ENCODE measurements at places on chromosomes 1 and 21.
A peak's percentile ranks its signal among the peaks of the same experiment; 100 is the strongest.

GRCh38 chr1:36602184-36602583, 119.5 kb upstream of the CSF3R start:
- no peak for DNase-seq

GRCh38 chr1:162498496-162498810, 835 bp downstream of the UHMK1 start:
- no peak for DNase-seq

DNA sequence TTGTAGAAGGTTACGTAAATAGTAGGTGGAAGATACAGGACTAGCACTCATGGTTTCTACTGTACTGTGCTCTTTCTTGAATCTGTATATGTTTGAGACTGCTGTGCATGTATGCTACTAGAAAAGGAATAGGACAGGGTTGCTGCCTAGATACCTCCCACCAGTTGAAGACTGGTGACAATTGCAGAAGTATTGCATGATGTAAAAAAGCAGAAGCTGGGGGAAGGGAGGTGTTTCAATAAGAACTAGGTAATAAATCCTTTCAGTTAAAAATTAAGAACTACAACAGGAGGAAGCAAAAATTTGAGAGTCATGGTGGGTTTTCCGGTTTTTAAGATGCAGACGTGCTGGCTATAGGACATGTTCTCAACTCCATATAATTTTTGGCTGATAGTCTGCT, 88.1 kb downstream of the CCDC30 start:
- DNase-seq, result no peak

GRCh38 chr1:180918519-180918918, 5.8 kb downstream of the KIAA1614 start:
- DNase-seq, result no peak

DNA sequence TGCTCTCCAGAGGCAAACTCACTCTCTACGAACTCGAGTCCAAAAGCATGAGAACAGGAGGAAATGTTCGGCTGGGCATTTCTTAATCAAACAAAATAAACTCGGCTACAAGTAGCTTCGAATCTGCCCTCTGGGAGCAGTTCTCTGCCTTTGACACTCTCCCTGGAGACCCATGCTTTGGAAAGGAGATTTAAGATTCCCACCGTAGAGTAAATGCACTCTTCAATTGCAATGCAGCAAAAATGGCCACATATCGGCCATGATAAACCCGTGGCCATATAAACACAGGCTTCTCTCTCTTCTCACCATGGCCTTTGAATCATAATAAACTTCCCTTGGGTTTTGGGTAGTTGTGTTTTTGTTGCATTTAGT, 215.4 kb downstream of the TOMM20 start:
- no peak for DNase-seq

GRCh38 chr1:94980582-94981574, 54.0 kb upstream of the CNN3 start:
- no peak for DNase-seq

DNA sequence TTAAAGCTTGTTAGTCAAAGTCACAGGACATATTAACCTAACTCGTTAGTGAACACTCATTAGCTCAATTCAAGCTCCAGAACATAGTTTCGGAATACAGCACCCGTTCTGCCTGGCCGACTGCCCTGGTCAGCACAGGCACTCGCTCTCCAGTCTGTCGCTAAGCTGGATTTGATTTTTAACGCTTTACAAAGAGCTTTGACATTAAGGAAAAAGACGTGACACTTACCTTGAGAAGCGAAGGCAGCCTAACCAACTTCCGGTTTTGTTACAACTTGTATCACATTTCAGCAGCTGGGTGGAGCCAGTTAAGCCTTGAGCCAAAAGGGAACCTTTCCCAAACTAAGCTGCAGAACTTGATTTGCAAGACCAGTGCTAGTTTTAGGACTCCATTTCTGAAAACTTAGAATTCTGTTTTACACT, at the start of gene FRRS1:
FRRS1 (minus strand) TSS at position 258 of the 423 bp plus-strand sequence. CDS start 17,867 bp downstream, outside the sequence.
- peak; percentile 56 for DNase-seq

GRCh38 chr1:212771341-212771740, 20.2 kb downstream of the NSL1 start:
- no peak for DNase-seq

- no peak for DNase-seq
Observed at GRCh38 chr1:76293831-76294230, 219.3 kb downstream of the ST6GALNAC3 start.

GRCh38 chr1:162310337-162310736, 66.3 kb downstream of the SPATA46 start:
- no peak for DNase-seq

DNA sequence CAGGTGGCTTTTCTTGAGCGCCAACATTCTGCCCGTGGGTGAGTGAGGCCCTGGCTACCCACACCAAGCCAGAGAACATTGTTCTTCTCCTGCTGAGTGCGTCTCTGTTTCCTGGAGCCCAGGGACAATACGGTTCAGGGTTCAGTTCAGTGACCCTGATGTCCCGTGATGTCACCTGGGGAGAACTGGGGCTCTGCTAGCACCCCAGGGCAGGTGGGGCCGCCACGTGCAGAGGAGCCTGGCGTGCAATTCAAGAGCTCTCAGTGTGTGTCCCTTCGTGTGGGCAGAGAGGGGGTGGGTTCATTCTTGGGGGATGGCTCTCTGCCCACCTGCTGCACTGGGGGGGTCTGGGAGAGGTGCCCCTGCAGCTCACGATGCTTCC, 18.2 kb upstream of the PEX10 start:
- no peak for DNase-seq

GRCh38 chr1:24898152-24898908, 31.7 kb downstream of the RUNX3 start:
- no peak for DNase-seq

DNA sequence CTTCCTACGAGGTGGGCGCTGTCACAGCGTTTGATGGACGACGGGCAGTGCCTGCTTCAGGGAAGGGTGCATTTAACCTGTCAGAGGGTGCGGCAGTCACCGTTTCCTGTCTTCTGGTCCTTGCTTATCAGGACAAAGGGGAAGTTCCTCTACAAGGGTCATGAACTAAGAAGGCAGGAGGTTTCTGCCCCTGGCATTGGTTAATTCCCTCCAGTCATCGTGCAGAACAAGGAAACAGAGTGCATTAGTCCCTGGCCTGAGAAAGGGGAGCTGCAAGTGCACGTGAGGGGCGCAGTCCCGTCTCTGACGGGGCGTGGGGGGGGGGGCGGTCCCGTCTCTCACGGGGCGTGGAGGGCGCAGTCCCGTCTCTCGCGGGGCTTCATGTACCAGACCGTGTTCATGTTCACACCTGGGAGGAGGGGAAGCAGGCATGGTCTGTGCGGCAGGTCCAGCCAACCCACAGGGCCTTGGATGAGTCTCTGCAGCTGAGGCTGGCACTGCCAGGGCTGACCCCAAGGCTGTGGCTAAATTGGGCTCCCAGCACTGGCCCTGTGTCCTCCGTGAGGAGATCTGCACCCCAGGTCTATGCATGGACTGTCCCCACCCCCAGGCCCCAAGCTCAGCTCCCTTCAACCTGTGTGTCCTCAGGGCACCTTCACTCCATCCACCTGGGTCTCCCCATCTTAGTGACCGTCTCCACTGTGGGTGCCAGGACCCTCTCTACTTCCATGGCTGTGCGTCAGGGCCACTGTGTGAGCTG, 89.2 kb upstream of the COL6A1 start:
- no peak for DNase-seq

GRCh38 chr1:16315437-16315836, 36.8 kb downstream of the FBXO42 start:
- no peak for DNase-seq

GRCh38 chr1:41296506-41296905, 54.4 kb upstream of the SCMH1 start:
- no peak for DNase-seq

- DNase-seq, result no peak
Observed at GRCh38 chr1:69592341-69592740, 24.6 kb downstream of the LRRC7 start.

- no peak for DNase-seq
Observed at GRCh38 chr1:12038356-12039163, 19.3 kb downstream of the MIIP start.

- DNase-seq, result no peak
Observed at GRCh38 chr1:31373056-31373896, at the start of gene FABP3. Gene FABP3, minus strand, starts transcription at chr1:31373076. Its CDS starts 62 bp downstream, at chr1:31373014.

GRCh38 chr1:206584683-206585082, 27.6 kb downstream of the EIF2D start:
- no peak for DNase-seq

DNA sequence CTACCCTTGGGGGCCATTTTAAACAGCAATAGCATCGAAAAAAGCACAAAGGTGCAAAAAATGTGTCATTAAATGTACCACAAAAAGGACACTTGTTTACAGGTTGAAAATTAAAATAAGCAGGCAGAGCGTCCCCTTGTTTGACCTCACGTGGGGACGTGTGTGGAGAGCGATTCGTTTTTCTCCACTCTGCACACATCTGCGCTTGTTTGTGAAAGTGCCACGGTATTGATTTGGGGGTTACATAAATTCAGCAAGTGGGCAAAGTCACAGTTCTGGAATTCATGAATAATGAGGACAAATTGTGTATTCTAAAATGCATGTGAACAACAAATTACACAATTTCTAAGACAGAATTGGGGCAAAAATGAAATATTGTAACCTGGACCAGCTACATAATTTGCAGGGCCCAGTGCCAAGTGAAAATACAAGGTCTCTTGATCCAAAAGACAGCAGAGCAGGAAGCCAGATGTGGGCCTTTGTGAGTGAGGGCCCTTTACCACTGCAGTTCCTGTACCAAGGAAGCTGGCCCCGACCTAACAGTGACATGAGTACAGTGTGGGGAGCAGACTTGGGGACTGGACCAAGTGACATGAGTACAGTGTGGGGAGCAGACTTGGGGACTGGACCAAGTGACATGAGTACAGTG, 43.9 kb downstream of the ZBTB18 start:
- no peak for DNase-seq

GRCh38 chr1:200922406-200922805, 27.7 kb downstream of the INAVA start:
- no peak for DNase-seq

DNA sequence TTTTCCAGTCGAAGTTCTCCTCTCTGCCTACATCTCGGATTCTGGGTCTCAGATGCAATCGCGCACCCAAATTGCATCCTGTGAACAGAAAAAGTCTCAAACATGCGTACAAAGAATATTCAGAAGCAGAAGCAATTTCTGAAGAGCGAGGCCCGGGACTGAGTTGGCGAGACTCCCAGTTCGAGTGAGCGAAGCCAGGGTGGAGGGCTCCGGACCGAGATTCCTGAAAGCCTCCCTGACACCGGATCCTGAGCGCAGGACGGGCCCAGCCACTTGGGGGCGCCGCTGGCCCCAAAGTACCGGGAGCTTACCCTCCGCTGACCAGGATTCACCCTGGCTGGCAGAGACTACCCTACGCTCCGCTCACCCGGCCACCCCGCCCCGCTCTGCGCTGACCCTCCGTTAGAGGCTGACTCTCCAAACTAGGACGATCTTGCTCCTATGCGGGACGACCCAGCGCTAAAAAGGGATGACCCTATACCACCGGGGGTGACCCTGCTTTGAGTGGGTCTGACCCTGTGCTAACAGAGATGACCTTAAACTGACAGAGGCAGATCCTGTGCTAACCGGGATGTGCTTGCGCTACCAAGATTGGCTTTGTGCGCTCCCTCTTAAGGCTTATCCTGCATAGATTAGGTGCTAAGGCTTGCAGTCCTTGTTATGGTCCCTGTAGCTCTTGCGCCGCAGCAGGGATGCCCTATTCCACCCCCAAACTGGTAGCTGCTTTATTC, 12.1 kb downstream of the FOXD2 start:
- DNase-seq, result no peak

DNA sequence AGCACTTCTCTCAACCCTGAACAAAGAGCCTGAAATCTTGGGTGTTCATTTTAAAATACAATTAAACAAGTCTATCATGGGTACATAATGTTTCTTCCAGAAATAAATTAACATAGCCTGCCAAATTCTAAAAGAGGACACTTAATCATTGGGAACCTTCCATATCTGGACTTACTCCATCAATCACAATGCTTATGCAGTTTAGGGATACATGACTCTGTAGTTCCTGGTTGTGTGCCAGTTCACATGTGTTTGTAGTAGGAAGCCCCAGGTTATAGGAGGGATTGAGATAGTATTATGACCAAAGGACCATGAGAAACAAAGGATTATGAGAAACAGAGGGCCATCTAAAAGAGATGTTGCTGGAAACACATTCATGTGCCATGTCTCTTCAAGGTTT, 19.1 kb upstream of the DAB1 start:
- no peak for DNase-seq

- no peak for DNase-seq
Observed at GRCh38 chr1:114008480-114008941, 29.2 kb downstream of the OLFML3 start.

GRCh38 chr1:205370780-205371179, 14.1 kb upstream of the KLHDC8A start:
- no peak for DNase-seq

GRCh38 chr1:92441697-92442342, 44.9 kb downstream of the GFI1 start:
- DNase-seq, result no peak

- no peak for DNase-seq
Observed at GRCh38 chr21:34078915-34079314, 5.5 kb downstream of the MRPS6 start.

DNA sequence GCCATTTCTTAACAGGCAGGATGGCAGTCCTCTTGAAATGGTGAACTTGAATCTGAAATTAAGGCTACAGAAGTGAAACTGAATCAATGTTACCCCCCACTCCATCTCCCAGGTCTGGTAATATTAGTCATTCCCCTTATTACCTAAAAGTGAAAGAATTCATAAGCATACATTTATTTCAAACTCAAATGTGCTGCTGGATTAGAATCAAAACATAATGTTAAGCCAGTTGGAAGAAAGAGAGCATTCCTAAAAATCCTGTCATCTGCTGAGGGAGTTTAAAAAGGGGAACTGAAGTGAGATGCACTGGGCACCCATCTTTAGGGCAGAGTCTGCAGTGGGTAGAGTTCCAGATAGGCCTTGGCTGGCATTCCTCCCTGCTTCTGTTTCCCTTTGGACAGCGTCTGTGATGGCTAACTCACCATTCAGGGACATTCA, 17.4 kb downstream of the KIAA0319L start:
- no peak for DNase-seq

GRCh38 chr1:33390542-33390941, 40.4 kb downstream of the PHC2 start:
- DNase-seq, result no peak

DNA sequence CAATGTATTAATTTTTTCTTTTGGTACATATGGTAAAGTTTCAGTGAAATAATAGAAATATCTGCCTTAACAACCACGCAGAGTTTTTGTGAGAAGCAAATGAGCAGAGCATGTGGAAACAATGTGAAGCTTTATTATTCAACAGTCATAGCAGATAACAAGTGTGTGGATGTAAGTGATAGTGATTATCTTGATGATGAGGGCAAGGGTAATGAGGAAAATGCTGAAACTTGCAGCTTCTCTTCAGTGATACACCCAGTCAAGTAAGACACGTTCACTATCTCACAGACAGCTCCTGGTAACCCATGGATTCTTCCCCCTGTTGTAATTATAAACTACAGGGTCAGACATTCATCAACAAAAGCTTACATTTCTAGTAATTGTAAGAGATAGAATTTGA, 14.6 kb upstream of the OR2L5 start:
- DNase-seq, result no peak

DNA sequence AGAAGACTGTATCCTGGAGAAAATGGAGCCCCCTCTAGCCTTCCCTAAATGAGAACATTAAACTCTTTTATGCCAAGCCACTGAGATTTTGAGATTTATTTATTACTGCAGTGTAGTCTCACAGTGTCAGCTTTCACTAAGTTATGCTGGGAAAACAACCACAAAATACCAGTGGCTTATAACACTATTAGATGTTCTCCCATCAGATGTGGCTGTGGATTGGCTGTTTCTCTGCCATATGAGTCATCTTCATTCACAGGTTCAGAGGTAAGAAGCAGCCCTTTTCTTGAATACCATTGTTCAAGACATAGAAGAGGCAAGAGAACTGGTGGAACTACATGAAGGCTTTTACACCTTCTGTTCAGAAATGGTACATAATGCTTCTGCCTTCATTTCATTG, 32.1 kb upstream of the ST6GALNAC5 start:
- no peak for DNase-seq

Data from amniotic stem cell (primary cell).